GM04504 (cell line): ENCODE measurements at places on chromosomes 4 and X.
A peak's percentile ranks its signal among the peaks of the same experiment; 100 is the strongest.

GRCh38 chr4:101346351-101347266, 717 bp downstream of the PPP3CA start:
- DNase-seq, result no peak

- no peak for DNase-seq
These were observed 182.1 kb upstream of the SMIM31 start for GRCh38 chr4:164571593-164572390.

- no peak for DNase-seq
These were observed 6.6 kb upstream of the HNRNPD start for GRCh38 chr4:82380344-82380743.

- no peak for DNase-seq
These were observed 4.4 kb upstream of the AFM start for GRCh38 chr4:73477176-73477575.

- DNase-seq, result no peak
These were observed 23.7 kb downstream of the RP2 start for GRCh38 chrX:46860557-46860956.

- DNase-seq, result peak; percentile 89
These were observed at the start of gene RUFY3 for GRCh38 chr4:70721747-70722146. RUFY3 (plus strand) TSS chr4:70721964; CDS start chr4:70722574, 610 bp downstream.

DNA sequence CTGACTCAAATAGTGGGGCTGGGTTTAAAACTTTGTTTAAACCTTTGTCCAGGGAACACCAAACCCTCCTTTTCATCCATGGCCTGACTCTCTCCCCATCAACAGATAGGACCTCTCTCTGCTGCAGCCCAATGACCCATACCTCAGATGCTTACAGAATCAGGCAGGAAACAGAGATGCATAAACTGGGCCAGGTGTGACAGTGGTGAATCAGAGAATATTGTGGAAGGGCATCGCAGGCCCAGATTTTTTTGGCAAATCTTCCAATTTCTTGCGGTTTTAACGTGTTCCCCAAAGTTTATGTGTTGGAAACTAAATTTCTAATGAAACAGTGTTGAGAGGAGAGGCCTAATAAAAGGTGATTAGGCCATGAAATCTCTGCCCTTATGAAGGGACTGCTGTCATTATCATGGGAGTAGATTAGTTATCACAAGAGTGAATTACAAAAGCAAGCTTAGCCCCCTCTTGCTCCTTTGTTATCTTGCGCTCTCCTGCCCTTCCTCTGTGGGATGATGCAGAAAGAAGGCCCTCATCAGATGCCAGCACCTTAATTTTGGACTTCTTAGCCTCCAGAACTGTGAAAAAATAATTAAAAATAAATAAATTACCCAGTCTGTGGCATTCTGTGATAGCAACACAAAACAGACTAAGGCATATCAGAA, 82.8 kb downstream of the STK32B start:
- no peak for DNase-seq

- no peak for DNase-seq
These were observed 169.4 kb downstream of the ZNF674 start for GRCh38 chrX:46375831-46376230.

GRCh38 chr4:159736411-159736810, 633.5 kb downstream of the RAPGEF2 start:
- no peak for DNase-seq

GRCh38 chrX:70422851-70423341, at the start of gene GDPD2:
GDPD2 (plus strand) TSS chrX:70423314; CDS start chrX:70424985, 1,671 bp downstream.
- DNase-seq, result no peak

- DNase-seq, result no peak
These were observed 171.4 kb downstream of the NWD2 start for GRCh38 chr4:37415845-37416369.

DNA sequence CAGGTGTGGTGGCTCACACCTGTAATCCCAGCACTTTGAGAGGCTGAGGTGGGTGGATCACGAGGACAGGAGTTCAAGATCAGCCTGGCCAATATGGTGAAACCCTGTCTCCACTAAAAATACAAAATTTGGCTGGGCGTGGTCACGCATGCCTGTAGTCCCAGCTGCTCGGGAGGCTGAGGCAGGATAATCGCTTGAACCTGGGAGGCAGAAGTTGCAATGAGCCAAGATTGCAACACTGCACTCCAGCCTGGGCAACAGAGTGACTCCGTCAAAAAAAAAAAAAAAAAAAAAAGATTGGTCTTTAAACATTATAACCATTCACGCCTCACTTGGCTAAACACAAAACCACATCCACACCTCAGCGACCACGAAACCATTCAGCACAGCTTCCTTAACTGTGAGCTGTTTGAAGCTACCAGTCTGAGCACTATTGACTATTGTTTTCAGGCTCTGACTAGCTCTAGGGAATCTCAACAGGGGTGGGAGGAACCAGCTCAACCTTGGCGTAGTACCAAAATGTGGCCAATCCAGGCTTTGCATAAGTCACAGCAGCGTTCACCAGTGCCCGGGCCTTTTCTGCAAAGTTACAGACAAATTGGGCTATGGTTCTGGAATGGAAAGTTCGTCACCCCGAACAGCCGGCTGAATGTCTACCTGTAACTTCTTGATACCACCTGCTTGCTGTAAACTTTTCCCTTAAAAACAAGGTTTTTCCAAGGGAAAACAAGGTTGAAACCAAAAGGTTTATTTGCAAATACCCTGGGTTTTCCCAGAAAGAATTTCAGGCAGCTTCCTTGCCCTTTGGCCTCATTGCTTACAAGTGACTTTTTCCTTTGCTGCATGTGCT, 73.6 kb upstream of the DHX15 start:
- DNase-seq, result no peak

DNA sequence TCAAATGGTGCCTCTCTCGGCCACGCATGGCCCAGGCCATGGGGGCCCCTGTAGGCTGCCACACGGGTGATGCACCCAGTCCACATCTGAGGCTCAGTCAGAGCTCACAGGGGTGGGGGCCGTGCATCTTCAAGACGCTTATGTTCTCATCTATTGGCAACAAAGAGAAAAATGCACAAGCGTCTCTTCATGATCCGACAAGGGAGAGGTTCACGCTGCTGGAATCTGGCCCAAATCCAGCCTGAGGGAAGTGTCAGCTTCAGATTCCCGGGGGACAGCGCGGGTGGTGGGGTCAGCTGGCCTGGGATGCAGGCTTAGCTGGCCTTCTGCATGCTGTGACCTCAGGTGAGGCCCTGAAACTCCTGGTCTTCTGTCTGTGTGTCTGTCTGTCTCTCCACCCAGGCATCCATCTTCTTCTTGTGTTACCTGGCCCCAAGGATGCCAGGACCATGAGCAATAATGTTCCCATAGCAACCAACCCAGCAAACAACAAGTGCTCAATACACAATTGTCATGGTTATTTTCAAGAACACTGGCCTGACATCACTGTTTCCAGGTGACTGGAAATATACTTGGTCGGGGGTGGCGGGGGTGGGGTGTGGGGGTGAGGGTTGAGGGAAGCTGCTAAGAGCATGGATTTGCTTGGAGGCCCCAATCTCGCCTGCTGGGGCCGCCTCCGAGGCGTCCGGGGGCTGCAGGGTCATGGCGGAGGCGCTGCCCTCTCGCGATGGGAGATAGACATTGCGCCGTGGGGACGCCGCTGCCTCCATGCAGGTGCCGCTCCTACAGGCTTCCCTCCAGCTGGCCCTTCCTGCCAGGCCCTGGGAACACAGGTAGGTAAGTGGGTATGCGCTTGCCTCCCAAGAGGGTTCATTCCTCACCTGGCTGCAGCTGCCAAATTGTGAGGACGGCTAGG, 48.3 kb downstream of the ABLIM2 start:
- no peak for DNase-seq

- peak; percentile 44 for DNase-seq
These were observed 55.2 kb downstream of the CHST7 start for GRCh38 chrX:46628460-46629371.

- peak; percentile 64 for DNase-seq
These were observed 23.6 kb upstream of the TBC1D14 start for GRCh38 chr4:6885953-6886557.

DNA sequence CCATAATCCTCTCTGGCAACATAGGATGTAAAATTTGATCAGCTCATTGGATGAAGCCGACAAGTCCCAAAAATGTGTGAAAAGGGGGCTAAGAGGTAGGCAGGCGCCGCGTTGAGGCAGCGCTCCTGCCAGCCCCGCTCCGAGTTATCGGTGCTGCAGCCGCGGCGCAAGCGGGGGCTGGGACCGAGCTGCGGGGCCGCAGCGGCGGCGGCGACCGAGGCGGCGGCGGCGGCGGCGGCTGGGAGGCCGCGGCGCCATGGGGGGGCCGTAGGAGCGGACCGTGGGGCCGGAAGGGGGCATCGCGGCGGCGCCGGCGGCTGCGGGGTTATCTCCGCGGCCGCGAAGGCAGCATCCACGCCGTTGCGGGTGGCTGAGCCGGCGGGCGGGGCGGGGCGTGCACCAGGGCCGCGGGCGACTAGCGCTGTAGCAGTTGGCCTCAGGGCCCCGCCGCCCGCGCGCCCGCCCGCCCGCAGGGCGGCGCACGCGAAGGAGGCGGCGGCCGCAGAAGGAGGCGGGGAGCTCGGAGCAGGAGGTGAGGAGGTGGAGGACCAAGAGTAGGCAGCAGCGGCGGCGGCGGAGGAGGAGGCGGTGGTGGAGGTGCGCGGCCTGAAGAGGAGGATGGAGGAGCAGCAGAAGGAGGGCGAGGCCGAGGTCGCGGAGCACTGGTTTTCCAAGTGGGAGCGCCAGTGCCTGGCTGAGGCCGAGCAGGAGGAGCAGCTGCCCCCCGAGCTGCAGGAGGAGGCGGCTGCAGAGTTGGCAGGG, 126.0 kb upstream of the CXorf66 start:
- no peak for DNase-seq

- DNase-seq, result no peak
These were observed 381.5 kb upstream of the GALNT7 start for GRCh38 chr4:172787111-172787510.

- DNase-seq, result no peak
These were observed 2.4 kb upstream of the SH3KBP1 start for GRCh38 chrX:19889582-19890342.

GRCh38 chrX:72268597-72269365, 8.3 kb downstream of the RPS4X start:
- DNase-seq, result no peak

GRCh38 chr4:187433141-187433540, 562.4 kb upstream of the ZFP42 start:
- DNase-seq, result no peak

DNA sequence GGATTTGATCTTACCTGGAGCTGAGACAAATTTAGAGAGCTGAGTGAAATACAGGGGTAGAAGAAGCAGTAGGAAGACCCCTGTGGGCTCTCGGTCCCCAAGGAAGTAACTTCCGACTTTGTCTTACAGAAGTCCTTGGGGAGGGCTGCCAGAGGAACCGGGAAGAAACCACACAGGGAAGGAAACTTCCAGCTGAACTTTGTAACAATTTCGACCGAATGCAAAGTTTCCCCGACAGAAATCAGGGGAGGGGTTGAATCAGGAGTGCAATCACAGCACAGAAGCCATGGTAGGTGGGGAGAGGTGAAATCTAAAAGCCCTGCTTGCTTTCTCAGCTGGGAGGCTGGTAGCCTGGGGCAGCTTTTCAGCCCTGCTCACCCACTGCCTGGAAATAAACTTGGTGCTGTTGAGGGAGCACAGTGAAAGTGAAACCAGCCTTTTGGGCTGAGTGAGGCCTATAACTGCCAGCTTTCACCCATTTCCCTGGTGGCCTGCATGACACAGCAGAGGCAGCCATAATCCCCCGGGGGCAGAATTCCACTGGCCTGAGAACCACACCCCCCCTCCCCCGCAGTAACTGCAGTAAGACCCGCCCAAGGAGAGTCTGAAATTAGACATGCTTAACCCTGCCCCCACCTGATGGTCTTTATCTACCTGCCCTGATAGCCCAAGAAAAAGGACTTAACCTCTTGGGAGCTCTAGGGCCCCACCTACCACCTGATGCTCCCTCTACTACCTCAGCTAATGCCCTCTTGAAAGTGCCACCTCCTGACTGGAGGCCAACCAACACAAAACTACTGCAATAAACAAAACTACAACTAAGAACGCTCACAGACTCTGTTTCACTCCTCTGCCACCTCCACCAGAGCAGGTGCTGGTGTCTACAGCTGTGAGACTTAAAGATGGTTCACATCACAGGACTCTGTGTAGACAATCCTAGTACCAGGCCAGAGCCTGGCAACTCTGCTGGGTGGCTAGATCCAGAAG, 248.2 kb downstream of the PARM1 start:
- DNase-seq, result no peak

DNA sequence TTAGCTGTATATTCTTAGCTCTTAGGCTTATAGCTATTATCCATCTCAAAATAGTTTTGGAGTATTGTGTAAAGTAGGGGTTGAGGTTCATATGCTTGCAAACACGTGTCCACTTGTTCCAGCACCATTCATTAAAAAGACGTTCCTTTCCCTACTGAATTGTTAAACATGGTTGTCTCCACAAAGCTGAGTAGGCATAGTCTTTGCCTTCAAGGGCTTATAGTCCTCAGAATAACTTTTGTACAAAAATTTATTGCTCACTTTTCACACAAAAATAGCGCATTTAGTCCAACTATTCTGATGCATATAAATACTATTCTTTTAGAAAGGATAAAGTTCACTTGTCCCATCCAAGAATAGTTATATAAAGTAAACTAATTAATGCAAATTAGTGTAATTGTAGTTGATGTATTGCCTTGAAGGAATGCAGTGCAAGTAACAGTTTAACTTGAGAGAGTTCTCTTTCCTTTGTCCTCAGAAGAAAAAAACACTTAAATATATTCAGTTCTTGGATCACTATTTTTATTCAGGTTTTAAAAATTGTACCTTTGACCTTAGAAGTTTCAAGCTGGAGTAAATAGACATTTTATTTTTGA, 14.1 kb downstream of the LRIT3 start:
- DNase-seq, result no peak

- DNase-seq, result no peak
These were observed 122.5 kb downstream of the ARHGAP6 start for GRCh38 chrX:11543249-11543648.

GRCh38 chr4:151745481-151746231, 15.2 kb downstream of the GATB start:
- no peak for DNase-seq

DNA sequence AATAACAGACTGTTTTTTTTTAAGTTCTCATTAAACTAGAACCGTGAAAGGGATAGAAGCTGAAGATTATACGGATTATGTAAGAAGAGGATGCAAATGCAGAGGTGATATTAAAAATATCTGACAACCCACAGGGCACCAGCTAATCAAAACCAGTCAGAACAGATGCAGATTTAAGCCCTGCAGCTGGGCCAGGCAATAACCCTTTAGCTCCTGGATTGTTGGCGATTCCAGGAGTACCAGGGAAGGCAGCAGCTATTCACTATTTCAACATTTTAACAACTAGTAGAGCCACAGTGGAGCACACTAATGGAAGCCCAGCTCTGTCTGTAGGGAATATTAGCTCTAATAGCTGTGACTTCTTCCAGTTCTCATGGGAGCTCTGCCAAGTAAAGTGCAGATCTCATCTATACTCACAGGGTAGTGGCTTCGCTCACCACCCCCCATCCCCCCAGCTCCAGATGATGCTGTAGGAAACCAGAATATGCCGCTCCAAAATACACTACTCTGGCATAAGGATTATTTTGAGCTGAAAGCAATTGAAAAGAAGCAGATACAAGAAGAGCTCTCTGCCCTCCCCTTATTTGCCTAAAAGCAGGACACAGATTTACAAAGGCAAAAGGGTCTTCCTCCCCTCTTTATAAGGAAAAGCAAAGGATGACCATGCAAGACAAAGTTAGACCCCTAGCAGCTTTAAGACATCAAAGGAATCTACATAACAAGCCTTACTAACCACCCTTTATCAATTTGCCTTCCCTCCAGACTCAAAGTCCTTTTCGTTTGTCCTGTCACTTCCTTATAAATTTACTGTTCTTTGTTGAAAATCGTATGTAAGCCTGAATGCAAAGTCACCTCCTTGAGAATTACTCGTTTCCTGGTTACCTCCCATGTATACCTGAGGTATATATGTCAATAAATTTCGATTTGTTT, 13.7 kb downstream of the SCD5 start:
- DNase-seq, result no peak

GRCh38 chr4:185999207-185999606, 69.7 kb upstream of the TLR3 start:
- DNase-seq, result no peak
